ENCODE measurements at places on chromosomes 2 and 18.

DNA sequence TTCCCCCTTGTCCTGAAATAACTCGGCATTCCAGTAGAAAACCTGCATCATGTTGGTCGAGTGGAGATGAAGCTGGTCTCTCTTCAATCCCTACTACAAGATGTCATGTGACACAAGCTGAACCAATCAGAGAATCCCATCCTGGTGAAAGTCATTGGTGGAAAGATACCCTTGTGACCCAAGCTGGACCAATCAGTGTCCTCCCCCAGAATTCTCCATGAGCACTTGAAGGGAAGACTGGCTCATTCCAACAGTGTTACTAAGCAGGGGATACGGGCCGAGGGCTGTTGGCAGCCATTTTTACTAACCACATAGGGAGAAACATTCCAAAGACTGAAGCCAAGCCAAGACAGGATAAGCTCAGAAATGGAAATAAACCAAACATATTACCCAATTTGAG lies 298.3 kb downstream of the ICOS start:
- no peak for DNase-seq

DNA sequence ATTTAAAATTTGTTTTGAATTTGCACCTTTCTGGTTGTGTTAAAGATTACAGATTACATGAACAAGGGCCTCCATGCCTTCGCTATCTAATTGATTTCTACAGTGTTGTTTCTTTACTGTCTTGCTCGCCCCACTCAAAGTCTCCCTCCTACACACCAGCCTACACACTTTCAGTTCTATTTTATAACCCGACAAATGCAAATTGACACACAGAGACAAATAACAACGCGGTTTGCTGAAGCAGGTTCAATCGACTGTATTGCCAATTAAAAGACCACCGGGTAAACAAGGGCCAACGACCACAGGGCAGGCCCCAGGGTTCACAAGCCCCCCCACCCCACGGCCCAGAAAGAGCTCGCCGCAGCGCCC lies 869 bp downstream of the STARD7 start:
- DNase-seq, result no peak

DNA sequence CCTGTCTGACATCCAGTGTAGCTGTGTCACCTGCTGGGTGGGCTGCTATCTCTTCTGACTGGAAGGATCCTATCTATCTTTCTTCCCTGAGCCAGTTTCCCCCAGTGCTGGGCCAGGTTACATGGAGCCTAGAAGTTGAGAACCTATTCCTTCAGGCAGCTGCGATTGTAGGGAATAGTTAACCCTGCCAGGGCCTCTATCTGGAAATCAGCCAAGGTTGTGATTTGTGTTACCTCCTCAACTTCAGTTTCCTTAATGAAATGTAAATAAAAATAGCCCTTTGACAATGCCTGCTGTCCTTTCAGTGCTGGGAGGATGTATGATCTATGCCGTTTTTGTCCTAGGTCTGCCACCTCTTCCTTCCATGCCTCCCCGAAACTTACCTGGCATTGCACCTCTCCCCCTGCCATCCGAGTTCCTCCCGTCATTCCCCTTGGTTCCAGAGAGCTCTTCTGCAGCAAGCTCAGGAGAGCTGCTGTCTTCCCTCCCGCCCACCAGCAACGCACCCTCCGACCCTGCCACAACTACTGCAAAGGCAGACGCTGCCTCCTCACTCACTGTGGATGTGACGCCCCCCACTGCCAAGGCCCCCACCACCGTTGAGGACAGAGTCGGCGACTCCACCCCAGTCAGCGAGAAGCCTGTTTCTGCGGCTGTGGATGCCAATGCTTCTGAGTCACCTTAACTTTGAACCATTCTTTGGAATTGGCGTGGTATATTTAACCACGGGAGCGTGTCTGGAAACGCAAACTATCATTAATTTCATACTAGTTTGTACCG lies 36.6 kb downstream of the GORASP2 start:
- no peak for DNase-seq

GRCh38 chr2:215764441-215765048 lies 248.8 kb downstream of the MREG start:
- DNase-seq, result no peak

GRCh38 chr2:142782942-142783443 lies 94.5 kb upstream of the KYNU start:
- DNase-seq, result no peak

- DNase-seq, result no peak
These were observed 133.5 kb upstream of the ZNF236 start for GRCh38 chr18:76688724-76689472.

DNA sequence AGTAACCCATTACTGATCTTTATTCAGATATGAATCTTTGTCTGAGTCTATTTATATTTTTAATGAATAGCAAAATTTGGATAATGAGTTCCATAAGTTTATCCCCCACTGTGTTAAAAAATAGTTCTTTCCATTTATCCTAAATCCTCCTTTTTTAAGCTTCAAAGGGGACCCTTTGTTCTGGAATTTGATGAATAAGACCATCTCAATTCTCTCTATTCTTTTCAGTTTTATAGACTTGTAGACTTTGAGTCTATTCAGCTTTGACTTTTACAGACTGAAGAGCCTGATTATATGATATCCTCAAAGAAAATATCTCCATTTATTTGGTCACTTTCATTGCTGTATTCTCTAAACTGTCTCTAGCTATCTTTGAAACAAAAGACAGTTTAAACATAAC lies 2146.1 kb upstream of the CELF4 start:
- no peak for DNase-seq

- no peak for DNase-seq
These were observed 46.3 kb upstream of the CREB1 start for GRCh38 chr2:207483477-207483876.

GRCh38 chr2:153575171-153575853 lies 96.8 kb upstream of the RPRM start:
- DNase-seq, result no peak

DNA sequence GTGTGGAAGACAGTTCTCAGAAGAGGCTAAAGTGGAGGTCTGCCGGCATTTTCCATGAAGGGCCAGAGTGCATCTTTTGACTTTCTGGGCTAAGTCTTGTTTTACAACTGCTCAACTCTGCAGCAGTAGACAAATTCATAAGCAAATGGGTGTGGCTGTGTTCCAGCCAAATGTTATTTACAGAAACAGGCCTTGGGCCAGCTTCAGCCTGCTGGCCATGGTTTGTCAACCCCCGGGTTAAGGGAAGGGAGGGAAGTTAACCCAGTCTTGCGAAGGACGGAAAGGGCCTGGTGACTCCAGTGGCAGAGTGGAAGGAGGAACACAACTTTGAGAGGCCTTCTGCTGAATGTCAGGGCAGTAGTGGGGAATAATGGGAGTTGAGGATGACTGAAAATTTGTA lies 34.3 kb upstream of the NCKAP5 start:
- DNase-seq, result no peak

- DNase-seq, result no peak
These were observed 4.1 kb downstream of the SFTPB start for GRCh38 chr2:85663594-85664565.

- no peak for DNase-seq
These were observed 88.8 kb downstream of the CDC42EP3 start for GRCh38 chr2:37582481-37583220.

- no peak for DNase-seq
These were observed 794.3 kb upstream of the CDH7 start for GRCh38 chr18:64956465-64956864.

GRCh38 chr18:22650247-22650646 lies 232.5 kb upstream of the CTAGE1 start:
- DNase-seq, result no peak

DNA sequence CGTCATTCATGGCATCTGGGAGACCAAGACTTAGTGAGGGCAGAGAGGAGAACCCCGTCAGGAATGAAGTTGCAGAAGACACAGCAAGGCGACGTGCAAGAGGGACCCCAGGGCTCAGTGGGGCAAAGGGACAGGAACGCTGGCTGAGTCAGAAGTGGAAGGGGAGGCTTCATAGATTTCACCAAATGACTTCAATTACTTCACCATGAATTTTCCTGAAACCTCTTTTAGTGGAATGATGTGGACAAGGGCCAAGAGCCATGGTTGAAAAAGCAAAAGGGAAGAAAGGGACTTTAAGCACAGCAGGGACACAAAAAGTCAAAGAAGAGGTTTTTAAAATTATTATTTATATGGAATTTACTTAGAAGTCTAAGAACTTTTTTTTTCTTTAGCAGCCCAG lies 141.6 kb upstream of the PID1 start:
- no peak for DNase-seq

- no peak for DNase-seq
These were observed at the start of gene SPTBN1 for GRCh38 chr2:54455563-54456361. Gene SPTBN1, plus strand, starts transcription at chr2:54456327. Its CDS starts 70,092 bp downstream, at chr2:54526419.

DNA sequence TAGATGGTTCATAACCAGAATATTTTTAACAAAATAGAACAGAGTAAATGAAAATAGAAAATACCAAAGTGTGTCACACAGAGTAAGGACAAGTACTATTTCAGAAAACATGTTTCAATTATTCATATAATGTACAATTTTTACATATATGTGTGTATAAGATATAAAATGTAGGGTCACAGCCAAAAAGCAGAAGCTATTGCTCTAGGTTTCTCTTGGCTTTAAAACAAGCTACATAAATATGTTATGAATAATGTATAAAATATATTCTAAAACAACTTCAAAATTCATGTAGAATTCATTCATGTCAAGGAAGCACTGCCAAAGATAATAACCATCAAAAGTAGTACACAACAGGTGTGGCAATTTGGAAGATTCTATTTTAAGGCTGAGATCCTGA lies 218.2 kb downstream of the TTC32 start:
- DNase-seq, result no peak

DNA sequence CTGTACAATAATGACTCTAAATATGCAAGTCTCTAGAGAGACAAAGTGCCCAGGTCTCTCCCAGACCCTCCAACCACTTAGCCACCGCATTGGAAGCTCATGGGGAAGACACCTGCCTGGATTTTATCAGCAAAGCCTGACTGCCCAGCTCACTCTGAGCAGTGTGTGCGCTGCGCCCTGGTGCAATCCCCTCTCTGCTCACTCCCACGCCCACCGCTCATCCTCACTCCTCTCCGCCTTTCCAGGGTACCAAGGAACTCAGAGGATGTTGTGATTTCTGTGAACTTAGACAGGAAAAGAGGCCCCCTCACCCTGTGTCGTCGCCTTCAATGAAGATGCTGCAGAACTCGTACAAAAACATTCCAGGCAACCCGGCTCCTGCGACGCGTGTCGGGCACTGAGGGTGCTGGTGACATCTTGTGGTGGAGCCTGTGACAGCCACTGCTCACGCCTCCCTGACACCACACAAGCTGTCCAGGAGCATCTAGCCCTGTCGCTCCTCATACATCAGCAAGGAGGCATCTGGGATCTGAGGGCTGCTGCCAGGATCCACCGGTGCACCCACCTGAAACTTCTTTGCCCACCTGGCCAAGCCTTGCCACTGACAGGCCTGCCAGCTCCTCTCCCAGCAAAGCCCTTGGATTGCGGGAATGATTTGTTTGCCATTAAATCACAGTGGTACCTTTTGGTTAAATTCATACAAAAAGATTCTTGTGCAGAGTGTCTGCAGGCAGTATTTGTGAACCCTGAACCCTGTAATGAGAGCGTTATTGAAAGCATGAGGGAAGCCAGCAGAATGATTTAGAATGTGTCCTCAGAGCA lies 220.4 kb downstream of the ZNF516 start:
- DNase-seq, result no peak

DNA sequence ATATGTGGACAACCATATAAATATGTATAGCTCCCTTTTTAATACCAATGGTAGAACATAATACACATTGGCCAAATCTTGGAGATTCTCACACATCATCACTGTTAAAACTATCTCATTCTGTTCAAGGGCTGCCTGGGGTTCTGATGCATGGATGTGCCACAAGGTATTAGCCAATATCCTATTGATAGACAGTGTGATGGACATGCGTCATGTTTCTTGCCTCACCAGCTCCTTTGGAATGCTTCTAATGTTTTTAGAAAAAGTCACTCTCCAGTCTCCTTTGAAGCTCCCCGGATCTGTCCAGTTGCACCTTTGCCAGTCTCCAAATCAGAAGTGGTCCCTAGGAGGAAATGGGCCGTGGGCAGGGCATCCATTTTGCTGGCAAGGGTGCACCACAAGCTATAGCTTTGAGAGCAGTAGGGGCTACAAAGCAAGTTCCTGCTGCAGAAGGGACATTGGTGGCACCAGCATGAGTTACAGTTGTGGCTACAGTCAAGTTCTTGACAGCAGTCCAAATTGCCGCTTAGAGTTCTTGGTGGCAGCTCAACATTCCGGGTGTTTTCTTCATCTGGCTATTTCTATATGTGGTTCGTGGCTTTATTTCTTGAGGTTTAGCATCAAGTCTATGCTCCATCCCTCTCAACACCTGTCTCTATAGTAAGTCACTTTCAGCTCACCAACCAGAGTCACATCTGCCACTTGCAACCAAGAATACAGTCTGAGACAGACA lies 25.1 kb upstream of the ATRAID start:
- no peak for DNase-seq

GRCh38 chr18:40911041-40911440 lies 1044.0 kb upstream of the PIK3C3 start:
- DNase-seq, result no peak

GRCh38 chr2:43675646-43676321 lies 445 bp downstream of the C1GALT1C1L start:
- DNase-seq, result no peak

DNA sequence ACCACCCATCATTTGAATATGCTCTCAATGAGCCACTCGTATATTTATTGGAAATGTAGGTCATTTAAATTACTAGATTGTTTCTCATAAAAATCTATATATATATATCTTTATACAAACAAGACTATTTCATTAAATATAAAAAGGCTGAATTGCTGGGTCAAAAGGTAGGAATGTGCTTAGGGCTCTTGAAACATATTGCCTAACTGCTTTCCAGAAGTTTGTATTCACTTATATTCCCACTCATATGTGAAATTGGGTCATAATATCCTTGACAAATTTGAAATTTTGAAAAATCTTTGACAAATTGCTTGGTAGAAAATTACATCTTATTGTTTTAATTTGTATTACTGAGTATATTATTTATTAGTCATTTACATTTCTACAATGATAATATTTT lies 999.8 kb upstream of the CDH2 start:
- DNase-seq, result no peak

DNA sequence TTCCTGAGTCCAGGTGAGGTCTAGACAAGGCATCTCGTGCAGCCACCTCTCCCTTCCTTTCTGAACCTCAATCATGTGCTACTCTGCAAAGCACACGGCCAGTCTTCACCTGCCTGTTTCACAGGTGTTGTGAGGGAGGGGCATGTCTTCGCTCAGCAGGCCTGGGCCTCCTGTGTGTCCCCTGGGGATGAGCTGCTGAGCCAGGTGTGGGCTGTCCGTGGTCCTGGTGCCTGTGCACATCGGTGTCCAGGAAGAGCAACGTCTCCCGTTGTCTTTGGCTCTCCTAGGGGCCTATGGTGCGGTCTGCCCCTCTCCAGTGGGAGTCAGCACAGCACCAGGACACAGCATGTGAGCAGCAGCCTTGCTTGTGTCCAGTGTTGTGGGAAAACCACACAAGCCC lies 16.7 kb downstream of the ARHGEF4 start:
- DNase-seq, result no peak

- no peak for DNase-seq
These were observed 166.3 kb downstream of the MYO1B start for GRCh38 chr2:191411472-191411871.

GRCh38 chr2:224025874-224026273 lies 13.2 kb downstream of the SERPINE2 start:
- no peak for DNase-seq

- no peak for DNase-seq
These were observed 8.9 kb downstream of the ZFP36L2 start for GRCh38 chr2:43217228-43218154.
